ENCODE measurements at places on chromosomes 3 and 15.

- DNase-seq: peak; percentile 16
These were observed 533.4 kb downstream of the NTRK3 start for GRCh38 chr15:87722941-87723691.

GRCh38 chr3:13072239-13072599 lies 1.0 kb downstream of the IQSEC1 start:
- no peak for DNase-seq

GRCh38 chr3:39332525-39332924 lies 3.0 kb downstream of the CCR8 start:
- no peak for DNase-seq

DNA sequence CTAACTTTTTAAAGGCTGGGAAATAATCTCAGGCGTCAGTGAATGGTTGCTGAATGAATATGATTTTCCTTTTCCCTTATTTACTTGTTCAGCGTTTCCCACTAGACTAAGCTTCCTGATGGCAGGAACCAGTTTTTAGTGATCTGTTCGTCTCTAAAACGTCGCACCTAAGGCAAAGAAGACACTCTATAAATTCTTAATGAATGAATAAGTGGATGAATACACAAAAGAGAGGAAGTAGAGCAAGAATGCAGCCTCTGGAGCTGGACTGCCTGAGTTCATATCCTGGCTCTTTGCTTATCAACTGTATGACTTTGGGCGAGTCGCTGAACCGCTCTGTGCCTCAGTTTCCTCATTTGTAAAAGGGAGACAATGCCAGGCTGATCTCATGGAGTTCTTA lies 38.7 kb downstream of the WNT7A start:
- no peak for DNase-seq

DNA sequence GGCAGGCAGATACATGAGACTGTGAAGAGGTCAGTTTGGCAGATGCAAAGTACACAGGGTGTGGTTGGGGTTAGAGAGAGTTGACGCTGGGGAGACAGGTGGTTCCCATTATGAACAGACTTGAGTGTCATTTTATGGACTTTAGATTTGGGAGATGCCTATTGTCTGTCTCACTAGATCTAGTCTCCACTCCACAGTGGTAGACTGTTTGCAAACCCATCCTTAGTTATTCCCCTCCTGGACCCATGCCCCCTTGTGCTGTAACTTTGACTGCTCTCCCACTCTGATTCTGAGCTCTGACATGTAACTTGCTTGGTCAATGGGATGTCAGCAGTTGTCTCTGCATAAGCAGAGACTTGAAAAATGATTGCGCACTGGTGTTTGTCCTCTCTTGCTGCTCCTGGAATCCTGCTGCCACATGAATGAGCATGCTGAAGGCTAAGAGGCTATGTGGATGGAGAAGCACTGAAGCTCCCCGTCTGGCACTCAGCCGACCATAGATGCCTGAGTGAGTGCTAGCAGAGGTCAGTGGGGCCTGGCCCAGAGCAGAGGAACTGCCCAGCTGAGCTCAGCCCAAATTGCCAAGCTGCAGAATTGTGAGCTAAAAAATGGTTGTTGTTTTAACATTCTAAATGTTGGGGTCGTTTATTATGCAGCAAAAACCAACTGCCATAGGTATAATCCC lies 88.2 kb downstream of the FAM43A start:
- DNase-seq: no peak

DNA sequence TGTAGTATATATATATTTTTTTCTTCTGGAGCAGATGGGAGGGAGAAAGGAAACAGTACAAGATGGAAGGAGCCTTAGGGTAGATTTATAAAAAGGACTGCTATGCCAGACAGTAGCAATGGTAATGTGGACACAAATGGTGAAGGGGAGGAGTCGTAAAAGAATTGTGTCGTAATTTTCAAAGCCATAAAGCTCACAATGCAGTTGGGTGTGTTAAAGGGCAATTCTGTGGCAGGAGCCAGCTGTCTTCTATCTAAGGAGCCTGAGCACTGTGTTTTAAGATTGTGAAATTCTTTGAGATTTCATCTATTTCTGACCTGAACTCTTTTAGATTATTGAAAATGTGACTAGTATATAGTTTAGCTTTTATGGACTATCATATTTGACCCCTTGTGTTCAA lies 58.9 kb downstream of the CNOT10 start:
- DNase-seq: no peak
